ENCODE measurements at places on chromosomes 13 and 19.

GRCh38 chr19:16788479-16788878 is 40.7 kb upstream of the SIN3B start:
- no peak for DNase-seq

- DNase-seq: no peak
Observed at GRCh38 chr13:45231722-45232121, 30.9 kb upstream of the KCTD4 start.

- DNase-seq: no peak
Observed at GRCh38 chr19:10725415-10725814, 7.5 kb downstream of the DNM2 start.

- no peak for DNase-seq
Observed at GRCh38 chr19:34232566-34233481, 21.5 kb upstream of the GARRE1 start.

DNA sequence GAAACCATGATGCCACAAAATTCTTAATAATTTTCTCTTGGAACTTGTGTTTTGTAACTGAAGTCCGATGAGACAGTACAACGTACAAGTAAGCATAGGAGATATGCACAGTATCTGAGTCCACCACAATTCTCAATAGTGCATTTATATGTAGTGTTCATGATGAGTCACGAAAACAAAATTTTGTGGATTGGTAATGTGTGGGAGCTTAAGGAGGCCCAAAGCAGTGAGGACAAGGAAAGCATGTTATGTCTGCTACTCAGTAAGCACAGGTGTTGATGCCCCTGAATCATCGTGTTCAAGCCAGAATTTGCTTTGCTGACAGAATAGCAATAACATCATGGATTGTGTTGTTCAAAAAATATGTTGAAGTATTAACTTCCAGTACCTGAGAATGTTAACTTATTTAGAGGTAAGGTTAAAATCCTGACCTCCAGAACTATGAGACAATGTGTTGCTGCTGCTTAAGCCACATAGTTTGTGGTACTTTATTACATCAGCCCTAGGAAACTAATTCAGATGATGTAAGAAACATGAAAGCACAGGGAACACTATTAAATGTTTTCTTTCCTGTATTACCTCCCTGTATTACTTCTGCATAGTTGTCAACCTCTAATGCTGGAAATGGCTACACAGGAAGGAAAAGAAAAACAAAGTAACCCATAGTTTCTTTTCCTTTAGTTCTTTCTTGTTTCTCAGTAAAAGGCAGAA is 201.3 kb downstream of the SLITRK6 start:
- no peak for DNase-seq

DNA sequence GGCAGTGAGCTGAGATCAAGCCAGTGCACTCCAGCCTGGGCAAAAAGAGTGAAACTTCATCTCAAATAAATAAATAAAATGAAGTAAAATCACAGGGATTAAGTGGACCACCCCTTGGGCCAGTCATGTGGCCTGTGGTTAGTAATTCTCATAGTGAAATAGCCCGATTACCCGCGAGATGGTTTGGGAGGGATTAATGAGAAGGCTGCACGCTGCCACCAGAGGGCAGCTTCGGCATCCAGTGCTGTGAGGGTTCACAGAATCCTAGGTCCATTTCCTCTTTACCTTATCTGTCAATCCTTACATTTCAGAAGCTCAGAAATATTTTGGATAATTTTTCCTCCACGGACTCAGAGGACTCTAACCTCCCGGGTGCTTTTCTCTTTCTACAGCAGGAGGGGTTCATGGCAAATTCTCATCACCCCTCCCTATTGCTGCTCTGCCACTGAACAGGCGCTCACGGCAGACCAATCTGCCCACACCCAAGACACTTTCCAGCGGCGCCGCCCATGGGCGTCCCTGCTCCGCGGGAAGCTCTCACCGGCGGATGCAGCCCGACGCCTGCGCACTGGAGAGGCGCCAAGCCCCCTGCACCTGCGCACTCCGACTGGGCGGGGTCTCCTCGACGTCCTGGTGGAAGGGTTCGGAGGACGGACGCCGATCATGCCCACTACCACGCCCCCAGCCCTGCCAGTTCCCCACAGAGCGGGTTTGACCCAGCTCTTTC is 11.0 kb downstream of the ZNF835 start:
- DNase-seq: no peak
